Dorsolateral prefrontal cortex (tissue), 122 donors: ENCODE measurements at places on chromosomes 1 and 21.

GRCh38 chr1:22805672-22806038, 95.0 kb downstream of the EPHB2 start:
- no peak for DNase-seq

GRCh38 chr1:160328184-160328583, 14.9 kb downstream of the COPA start:
- DNase-seq, result no peak

DNA sequence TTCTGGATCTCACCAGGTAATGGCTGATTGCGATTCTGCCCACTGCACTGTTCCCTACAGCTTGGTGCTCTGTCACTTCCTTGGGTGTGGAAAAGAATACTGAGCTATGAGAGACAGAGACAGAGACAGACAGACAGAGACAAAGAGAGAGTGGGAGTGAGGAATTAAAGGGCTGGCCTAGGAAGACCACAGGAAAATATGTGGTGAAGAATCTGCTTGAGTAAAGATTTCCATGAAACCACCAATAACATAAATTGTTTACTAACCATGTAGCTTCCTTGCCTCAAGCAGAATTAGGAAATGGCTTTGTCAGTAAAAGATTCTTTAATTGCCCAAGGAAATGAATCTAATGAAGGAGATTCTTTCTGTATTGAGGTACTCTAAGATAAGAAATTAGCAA, 54.4 kb downstream of the MPZL1 start:
- no peak for DNase-seq

GRCh38 chr1:12150456-12151200, 16.2 kb upstream of the TNFRSF1B start:
- no peak for DNase-seq

DNA sequence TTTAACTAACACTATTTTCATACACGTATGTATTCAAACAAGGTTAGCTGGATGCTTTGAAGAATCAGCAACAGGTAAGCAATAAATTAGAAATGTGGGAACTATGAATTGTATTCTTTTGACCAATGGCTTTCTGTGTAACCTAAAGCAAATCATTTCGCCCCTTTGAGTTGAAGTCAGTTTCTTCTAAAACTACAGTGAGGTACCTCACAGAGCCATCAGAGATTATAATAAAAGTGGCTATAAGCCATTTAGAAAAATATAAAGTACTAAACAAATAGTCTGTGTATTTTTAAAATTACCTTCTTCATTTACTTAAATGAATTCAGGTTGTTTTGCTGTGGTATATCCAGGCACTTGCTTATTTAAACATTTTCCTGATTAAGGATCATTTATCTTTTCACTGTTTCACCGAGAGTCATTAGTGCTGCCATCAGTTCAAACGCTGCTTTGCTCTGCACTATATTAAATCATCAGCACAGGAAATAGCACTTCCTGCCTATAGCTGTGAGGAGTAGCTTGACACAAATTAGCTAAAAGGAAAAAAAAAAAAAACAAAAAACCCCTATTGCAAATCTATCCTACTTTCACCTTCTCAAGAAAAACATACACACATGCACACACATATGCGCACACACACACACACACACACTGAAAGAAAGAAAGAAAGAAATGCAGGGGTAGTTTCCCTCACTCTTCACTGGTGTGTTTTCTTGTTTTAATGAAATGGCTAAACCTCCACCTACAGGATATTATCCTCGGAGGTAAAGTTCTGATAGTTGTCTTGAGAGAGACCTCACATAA, 39.8 kb upstream of the C1orf105 start:
- no peak for DNase-seq

- DNase-seq, result no peak
Observed at GRCh38 chr1:59331686-59332620, 35.1 kb downstream of the FGGY start.

DNA sequence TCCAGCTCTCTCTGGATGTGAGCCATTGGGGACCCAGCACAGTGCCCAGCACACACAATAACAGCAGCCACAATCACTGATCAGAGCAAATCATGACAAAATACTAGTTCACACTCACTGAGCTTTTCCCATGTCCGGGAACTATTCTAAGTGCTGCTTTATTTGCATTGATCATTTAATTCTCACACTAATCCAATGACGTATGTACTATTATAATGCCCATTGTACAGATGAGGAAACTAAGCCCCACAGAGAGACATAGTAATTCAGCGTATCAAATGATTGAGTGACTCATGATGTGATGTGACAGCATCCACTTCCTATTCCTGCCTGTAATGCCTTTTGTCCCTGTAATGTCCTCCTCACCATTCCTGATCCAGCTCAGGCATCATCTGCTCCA, 1.9 kb upstream of the S100A8 start:
- DNase-seq, result no peak

- DNase-seq, result no peak
Observed at GRCh38 chr1:236904892-236905741, 99.1 kb downstream of the MT1HL1 start.
